ENCODE measurements at places on chromosomes 12 and 14.
A peak's percentile ranks its signal among the peaks of the same experiment; 100 is the strongest.

GRCh38 chr12:13534645-13535398 is 338.3 kb downstream of the EMP1 start:
- peak; percentile 43 for DNase-seq

GRCh38 chr14:82872494-82872893 is 1338.8 kb upstream of the SEL1L start:
- no peak for DNase-seq

GRCh38 chr14:101473045-101473729 is 88.1 kb upstream of the DIO3 start:
- no peak for DNase-seq

GRCh38 chr14:73188501-73188911 is 48.8 kb upstream of the PAPLN start:
- DNase-seq = no peak

DNA sequence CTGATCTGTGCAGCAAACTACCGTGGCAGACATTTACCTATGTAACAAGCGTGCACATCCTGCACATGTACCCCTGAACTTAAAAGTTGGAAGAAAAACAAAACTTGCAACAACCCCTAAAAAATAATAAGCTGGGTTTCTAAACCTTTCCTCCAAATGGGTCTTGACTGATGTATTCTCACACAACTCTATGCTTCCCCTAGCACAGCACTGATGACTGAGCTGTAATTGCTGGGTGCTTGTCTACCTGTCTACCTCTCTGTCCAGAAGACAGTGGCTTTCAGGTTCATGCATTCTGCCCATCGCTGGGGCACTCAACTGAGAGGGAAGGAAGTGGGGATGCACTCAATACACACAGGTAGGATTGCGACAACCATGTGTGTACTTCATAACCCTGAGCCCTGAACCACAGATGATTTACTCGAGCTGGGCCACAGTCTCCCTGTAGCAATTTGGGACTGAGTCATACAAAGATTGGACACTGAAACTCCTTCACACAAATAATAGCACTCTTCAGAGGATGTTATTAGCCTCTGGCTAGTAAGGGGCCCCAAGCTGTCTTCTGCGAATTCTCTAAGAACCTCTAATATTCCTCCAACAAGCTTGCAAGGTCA is 44.8 kb upstream of the TMPO start:
- DNase-seq = no peak

GRCh38 chr14:69672356-69672755 is 61.0 kb downstream of the SUSD6 start:
- DNase-seq = no peak

GRCh38 chr12:104651811-104652210 is 195.1 kb downstream of the CHST11 start:
- no peak for DNase-seq

DNA sequence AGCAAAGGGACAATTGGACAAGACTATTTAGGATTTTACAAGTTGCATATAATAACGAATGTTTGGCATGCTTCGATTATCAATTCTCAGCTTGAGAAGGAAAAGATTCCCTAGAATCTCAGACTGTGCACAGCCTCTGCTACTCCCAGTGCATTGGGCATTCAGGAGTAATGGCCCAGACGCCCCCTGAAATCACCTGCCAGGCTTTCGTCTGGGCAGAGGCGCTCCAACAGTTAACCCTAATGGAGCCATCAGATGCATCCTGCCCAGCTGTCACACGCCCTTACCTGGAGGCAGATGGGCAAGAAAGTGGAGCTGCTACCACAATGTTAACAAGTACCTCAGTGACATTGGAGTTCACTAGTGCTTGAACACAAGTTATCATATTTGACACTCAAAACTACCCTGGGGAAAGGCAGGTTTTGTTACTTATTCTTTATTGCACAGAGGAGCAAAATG is 927 bp upstream of the LRP6 start:
- DNase-seq = peak; percentile 75

DNA sequence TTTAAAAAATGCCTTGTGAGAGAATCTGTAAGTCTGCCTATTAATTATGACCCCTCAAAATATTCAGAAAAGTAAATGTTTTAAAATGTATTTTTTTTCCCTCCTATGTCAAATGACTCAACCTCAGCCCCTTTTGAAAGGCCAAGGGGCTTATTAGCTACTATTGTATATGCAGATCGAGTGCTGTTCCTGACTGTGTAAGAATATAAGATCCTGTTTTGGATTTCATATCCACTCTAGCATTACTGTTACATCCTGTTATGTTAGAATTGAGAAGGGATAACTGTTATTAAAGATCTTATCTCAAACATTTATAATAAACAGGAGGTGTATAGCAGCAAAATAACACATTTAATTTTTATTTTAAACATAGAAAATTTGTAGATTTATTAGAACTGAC is 46.6 kb upstream of the TPH2 start:
- no peak for DNase-seq

- no peak for DNase-seq
These were observed 51.0 kb downstream of the SPTLC2 start for GRCh38 chr14:77565289-77565993.

- DNase-seq = peak; percentile 85
These were observed 52.2 kb downstream of the KRT80 start for GRCh38 chr12:52139579-52140062.

DNA sequence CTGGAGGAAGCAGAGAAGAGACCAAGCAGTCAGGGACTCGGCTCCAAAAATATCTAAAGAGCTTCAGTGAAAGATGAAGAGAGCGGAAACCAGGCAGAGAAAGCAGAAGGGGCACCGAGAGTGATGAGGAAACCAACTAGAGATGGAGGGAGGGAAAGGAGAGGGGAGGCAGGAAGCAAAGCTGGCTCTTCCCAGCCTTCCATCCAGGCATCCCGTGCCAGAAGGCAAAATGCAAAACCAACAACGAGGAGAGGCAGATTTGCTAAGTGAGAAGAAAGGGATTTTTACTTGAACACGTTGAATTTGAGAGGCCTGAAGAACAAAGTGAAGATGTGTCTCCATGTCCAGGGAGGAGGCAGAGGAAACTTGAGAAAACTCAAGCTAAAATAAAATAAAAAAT is 90.1 kb downstream of the NUAK1 start:
- DNase-seq = no peak

GRCh38 chr12:101430456-101430855 is 22.9 kb upstream of the ARL1 start:
- no peak for DNase-seq

GRCh38 chr12:131800594-131801135 is 27.5 kb upstream of the MMP17 start:
- DNase-seq = no peak

DNA sequence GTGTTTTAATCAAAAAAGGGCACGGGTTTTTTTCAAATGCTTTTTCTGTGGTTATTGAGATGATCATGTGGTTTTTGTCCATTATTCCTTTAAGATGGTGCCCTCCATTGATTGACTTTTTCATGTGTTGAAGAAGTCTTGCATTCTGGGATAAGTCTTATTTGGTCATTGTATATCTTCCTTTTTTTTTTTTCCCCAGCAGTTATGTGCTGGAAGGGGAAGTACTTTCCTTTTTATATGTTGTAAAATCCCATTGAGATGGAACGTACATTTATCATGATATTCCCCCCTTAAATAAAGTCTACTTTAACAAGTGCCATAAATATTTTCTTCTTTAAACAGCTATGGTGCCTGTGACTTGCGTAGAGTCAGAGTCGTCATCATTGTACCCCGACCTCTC is 24.8 kb upstream of the MUCL1 start:
- DNase-seq = no peak

- no peak for DNase-seq
These were observed 589.5 kb upstream of the TBX3 start for GRCh38 chr12:115273456-115273855.

DNA sequence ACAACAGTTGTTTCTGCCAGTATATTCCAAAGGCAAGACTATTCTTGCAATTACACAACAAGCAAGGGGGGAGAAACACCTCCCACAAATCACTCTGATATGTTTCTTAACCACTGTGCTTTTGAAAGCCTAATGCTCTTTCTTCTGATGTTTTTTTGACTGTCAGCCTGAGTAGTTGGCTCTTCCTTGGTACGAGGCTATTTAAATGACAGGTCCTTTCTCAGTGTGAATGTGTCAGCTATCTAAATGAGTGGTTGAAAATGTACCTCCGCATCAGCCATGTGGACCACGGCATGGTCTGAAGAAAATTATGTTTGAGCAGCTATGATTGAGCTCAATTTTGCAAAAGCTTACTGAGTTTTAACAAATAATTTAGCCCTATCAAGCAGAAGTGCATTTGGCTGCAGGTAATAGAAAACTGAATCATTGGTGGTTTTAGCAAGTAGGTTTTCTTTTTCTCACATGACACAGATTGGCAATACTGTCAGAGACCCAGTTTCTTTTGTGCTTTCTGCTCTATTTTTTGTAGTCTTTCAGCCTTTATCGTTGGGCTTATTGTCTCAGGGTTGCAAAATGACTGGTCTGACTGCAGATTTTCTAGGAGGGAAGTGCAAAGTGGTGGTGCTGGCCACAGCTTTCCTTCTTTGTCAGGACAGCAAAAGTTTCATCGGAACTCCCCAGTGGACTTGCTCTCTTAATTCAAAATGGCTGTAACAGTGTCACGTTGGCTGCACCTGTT is 162.8 kb downstream of the RGS6 start:
- DNase-seq = no peak

DNA sequence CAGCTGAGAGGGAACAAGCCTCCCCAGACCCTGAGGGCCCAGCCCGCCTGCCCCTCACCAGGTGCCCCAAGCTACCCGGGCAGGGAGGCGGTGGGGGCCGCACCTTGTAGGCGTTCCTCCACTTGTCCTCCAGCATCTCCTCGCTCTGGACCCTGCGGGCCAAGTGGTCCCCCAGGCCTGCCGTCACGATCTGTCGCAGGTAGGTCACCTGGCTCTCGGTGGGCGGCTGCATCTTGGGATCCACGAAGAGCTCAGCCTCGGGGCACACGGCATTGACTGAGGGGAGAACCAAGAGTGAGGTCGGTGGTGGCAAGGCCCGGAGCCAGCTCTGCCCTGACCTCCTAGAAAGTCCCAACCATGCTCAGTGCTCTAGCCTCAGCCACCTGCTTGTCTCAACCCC is 36.6 kb downstream of the DHX37 start:
- DNase-seq = no peak

DNA sequence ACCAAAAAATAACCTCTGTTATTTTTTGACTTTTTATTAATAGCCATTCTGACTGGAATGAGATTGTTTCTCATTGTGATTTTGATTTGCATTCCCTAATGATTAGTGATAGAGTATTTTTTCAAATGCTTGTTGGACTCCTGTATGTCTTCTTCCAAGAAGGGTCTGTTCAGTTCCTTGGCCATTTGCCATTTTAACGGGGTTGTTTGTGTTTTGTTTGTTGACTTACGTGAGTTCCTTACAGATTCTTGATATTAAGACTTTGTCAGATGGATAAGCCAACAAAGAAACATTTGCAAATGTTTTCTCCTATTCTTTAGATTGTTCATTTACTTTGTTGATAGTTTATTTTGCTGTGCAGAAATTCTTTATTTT is 651.6 kb upstream of the LRFN5 start:
- DNase-seq = peak; percentile 23

DNA sequence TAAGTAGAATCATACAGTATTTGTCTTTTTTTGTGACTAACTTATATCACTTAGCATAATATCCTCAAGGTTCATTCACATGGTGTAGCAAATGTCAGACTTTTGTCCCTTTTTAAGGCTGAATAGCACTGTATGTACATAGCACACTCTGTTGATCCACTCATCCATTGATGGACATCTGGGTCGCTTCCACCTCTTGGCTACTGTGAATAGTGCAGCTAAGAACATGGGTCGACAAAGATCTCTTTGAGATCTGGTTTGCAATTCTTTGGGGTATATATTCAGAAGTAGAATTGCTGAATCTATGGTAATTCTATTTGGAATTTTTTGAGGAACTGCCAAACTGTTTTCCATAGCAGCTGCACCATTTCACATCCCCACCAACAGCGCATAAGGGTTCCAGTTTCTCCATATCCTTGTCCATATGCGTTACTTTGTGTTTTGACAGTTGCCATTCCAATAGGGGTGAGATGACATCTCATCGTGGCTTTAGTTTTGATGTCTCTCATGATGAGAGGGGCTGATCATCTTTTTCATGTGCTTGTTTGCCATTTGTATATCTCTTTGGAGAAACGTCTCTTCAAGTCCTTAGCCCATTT is 73.9 kb downstream of the GLRX5 start:
- DNase-seq = no peak

DNA sequence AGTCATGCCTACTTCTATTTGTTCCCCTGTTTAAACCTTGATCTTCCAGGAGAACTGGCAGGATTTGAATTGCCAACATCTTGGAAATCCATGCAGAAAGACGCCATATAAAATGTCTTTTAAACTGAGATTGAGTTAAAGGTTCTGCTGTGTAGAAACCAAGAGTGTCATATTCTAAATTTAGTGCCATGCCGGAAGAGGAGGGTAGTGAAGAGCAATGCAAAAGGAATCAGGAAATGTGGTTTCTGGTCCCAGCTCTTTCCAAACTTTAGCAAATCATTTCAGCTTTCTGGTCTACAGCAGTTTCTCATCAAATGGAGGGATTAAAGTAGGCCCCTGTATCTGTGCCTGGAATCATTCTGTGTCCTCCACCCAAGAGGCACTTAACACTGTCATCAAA is 85.7 kb downstream of the BTG1 start:
- DNase-seq = no peak

DNA sequence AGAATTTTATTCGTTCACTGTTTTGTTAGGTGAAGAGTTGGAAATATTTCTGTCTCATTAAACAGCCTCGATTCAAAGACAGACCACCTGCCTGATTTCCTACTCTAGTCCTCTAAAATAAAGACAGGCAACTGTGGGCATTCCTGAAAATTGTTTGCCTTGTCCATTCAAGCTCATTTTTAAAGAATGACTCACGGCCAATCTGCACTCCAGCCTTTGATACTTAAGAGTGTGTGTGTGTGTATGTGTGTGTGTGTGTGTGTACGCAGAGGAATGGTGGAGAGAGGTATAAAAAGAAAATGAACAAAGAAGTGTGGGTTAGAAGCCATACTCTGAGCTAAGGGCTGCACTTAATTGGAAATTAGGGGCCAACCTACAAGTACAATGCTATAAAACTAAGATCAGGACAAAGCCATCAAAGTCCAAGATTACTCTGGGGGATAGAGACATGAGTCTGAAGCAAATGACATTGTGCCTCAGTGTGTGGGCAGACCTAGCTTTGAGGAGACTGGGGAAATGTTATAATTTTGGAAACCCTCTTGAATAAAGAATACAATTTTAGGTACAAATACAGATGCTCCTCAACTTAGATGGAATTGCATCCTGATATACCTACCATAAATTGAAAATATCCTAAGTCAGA is 45.6 kb upstream of the SOCS2 start:
- DNase-seq = peak; percentile 35

- no peak for DNase-seq
These were observed 112.1 kb upstream of the OVCH1 start for GRCh38 chr12:29609431-29610215.

DNA sequence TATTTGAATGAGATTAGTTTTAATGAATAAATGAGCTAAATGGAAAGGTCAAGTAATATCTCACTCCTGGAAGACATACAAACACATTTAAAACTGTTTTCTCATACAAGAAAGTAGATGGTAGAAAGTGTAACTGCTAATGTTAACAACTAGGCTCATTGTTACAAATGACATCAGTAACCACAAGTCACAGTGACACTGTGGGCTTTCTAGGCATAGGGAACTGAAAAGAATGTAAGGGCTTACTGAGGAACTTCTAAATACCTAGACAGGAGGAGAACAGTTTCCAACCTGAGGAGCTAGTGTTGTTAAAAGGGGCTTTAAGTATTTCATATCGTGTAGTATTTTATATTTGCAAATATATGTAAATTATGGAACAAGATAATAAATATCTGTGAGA is 17.5 kb upstream of the ERGIC2 start:
- DNase-seq = no peak
